ENCODE measurements at places on chromosomes 7 and 10.

- DNase-seq, result no peak
Measured at GRCh38 chr7:7970237-7970530, 1.6 kb downstream of the GLCCI1 start.

GRCh38 chr7:66355756-66356155 lies 150.6 kb downstream of the TPST1 start:
- no peak for DNase-seq

- DNase-seq, result no peak
Measured at GRCh38 chr10:99740260-99740659, 8.2 kb downstream of the CUTC start.

DNA sequence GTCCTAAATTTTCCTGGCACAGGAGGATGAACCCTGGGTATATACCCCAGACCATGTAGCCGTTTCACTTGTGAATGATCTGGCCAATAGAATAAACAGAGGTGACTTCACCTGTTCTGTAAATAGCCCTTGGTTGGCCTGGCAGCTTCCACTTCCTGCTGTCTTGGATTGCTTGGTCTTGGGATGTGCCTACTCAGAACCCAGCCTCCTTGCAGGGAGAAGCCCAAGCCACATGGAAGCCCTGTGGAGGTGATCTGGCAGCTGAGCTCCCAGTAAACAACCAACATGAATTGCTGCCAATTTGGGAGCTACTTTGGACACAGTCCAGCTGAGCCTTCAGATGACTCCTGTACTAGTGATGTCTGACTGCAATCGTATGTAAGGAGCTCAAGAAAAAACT lies 4.8 kb upstream of the RAPGEF5 start:
- DNase-seq, result no peak

DNA sequence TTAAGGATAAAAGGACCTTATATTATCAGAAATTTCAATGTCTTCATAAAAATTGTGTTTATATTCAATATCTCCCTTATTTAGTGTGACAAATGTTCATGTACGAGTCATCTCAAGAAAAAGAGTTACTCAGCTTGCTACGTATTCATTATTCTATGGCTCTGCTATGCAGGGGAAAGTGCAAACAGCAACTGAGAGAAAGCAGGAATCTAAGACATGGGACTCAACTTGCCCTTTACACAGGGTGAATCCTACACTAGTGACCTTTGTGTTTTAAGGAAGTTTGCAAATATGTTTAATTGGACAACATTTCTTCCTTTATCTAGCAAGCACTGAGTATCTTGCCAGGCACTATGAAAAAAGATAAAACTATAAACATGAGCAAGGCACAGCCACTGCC lies 104.7 kb downstream of the NPSR1 start:
- no peak for DNase-seq

DNA sequence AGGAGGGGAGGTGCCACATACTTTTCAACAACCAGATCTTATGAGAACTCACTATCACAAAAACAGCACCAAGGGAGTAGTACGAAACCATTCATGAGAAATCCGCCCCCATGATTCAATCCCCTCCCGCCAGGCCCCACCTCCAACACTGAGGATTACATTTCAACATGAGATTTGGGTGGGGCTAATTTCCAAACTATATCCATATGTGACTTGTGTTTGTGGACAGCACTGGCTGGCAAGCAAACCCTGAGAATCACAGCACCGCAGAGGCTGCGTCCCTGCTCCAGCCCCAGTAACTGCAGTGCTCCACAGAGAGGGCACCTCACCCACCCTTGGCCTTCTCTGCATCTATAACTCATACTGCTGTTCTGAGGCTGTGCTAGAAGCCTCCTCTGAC lies 211.2 kb upstream of the PODXL start:
- no peak for DNase-seq

DNA sequence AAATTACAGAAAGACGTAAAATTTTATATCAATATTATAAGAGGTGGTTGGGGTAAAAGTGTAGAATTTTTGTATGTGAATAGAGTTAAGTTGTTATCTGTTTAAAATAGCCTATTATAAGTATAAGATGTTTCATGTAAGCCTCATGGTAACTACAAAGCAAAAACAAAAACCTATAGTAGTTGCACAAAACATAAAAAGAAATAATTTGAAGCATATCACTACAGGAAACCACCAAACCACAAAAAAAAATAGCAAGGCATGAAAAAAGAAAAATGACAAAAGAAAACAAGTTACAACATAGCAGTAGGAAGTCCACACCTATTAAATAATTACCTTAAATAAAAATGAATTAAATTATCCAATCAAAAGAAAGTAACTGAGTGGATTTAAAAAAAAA lies 12.4 kb upstream of the GSTK1 start:
- no peak for DNase-seq

GRCh38 chr7:108328174-108328651 lies 128.0 kb downstream of the NRCAM start:
- no peak for DNase-seq

DNA sequence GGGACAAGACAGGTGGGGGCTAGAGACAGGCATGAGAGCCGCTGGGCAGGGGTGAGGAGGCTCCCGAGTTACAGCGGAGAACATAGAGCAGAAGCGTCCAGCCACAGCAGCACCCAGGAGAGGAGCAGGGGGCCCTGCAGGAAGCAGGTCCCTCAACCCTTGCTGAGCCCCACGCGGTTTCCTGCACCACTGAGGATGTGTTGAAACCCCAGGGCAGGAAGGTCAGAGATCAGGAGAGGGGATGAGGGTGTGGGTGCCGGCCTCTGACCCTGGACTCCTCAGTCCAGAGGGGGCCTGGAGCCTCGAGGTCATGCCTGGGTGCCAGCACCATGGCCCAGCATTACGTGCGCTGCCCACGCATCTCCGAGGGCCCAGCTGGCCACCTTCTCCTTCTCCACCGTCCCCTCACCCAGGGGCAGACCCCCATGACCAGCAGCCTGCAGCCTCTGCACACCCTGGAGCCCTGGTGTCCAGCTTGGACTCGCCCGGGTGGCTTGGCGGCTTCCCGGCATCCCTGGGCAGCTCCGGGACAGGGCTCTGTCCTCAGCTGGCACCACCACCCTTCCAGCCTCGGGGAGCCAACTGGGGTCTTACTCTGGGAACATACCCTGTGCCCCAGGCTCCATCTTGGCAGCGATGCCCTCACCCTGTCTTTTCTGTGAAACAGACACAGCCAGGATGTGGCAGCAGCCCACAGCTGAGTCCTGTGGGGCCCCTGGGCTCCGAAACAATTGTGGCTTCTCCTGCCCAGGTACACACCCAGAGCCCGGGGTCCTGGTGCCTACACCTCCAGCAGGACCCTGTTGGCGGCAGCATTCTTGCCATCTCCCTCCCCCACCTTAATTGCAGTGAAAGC lies 52.0 kb downstream of the STK32C start:
- DNase-seq, result no peak

DNA sequence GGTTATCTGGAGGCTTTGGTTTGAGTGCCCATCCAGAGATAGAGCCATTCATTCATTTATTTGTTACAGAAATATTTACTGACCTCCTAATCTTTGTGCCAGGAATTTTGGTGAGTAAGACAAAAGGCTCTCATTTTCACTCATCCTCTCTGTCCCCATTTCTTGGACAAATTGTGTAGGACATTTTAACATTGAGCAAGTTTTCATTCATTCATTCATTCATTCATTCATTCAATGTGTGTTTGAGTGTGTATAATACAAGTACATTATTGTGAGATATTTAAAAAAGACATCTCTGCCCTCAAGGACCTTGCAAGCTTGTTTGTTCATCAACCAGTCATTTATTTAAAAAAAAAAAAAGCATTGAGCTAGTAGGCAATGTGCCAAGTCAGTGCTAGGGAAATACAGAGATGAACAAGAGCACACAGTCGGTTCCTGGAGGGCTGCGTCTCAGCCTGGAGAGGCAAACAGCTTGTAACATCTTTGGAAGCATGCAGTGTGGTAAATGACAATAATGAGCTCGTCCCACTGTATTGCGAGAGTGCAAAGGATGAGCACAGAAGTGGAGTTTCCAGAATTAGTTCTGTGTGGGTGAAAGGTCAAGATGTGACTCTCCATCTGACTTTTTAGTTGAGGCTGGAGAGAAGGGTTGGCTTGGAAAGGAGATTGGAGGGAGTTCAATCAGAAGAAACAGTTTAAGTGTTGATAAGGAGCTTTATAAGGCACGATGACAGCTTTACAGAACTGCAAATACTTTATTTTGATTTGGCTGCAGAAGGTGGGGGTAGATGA lies 50.5 kb upstream of the HBP1 start:
- DNase-seq, result no peak

- DNase-seq, result no peak
Measured at GRCh38 chr7:37035631-37036030, 311.3 kb upstream of the AOAH start.

DNA sequence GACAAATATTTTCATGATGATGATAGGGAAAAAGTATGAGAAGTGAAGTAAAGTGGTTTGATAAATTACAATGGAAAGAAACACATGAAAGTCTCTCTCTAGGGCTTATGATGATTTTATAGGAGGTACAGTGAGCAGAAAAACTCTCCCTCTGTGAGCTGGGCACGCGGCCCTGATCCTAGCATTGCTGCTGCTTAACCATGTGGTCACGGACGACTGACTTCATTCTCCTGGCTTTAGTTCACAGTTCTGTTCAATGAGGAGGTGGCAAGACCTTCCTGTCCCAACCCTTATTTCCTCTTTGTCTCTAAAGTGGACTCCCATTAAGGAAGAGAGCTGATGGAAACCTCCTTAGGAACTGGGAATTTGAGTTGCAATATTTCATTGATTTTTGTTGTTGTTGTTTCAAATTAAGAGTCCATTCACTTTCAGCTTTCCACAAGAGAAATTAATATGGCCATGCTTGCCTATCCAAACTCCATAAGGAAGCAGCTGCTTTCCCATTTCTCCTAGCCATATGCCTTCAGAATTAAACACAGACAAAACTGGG lies 8.2 kb upstream of the PON3 start:
- DNase-seq, result no peak

GRCh38 chr7:107982918-107983389 lies 20.0 kb downstream of the LAMB1 start:
- no peak for DNase-seq

DNA sequence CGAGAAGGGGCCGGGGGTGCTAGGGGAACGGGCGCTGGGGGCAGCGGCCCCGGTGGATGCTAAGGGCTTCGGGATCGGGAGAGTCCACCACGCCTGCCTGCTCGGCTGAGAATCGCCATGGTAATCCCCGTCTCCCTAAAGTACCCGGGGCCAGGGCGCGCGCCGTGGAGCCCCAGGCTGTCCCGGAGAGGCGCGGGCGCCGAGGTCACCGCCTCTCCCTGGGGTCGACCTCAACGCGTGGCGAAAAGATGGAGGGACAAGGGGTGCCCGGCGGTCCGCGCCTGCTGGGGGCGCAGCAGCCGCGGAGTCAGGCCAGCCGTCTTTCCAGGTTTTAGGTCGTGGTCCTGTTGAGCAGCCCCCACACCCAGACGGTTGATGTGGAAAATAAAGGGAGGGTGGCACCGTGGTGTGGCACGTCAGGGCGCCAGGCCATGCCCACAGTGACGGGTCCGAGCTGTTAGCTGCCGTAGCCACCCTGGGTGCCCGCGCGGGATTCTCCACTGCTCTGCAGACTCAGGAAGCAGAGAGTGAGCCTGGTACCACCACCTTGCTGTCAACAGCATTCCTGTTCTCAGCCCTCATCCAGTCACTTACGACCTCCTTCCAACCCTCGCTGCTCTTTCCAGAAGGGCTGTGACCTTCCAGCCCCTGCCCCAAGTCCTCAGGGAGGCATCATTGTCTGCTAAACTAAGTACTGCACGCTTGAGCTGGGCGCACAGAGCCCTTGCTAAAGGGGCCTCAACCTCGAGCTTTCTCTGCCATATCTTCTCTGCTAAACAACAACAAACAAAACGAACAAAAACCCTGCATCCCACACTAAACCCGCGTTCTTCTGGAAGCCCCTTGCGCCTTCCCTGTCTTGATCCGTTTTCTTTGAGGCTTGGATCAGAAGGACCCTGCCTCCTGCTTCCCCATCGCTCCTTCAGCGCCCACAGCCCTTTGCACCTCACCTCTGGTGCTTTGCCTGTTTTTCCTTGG lies 666 bp downstream of the SMKR1 start:
- no peak for DNase-seq

- DNase-seq, result no peak
Measured at GRCh38 chr7:142327628-142328405, 70.0 kb upstream of the PRSS58 start.

- peak; percentile 49 for DNase-seq
Measured at GRCh38 chr10:11170993-11171851, 153.6 kb downstream of the CELF2 start.

GRCh38 chr7:44618753-44619152 lies 12.3 kb downstream of the OGDH start:
- DNase-seq, result no peak

DNA sequence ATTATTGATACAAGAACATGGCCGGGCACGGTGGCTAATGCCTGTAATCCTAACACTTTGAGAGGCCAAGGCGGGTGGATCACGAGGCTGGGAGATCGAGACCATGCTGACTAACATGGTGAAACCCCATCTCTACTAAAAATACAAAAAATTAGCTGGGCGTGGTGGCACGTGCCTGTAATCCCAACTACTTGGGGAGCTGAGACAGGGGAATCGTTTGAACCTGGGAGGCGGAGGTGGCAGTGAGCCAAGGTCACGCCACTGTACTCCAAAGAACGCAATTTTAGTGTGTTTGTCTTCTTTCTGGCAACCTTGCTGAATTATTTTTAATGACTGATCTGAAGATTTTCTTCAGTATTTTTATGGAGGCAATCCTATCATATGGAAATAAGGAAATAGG lies 46.2 kb downstream of the IDE start:
- no peak for DNase-seq

DNA sequence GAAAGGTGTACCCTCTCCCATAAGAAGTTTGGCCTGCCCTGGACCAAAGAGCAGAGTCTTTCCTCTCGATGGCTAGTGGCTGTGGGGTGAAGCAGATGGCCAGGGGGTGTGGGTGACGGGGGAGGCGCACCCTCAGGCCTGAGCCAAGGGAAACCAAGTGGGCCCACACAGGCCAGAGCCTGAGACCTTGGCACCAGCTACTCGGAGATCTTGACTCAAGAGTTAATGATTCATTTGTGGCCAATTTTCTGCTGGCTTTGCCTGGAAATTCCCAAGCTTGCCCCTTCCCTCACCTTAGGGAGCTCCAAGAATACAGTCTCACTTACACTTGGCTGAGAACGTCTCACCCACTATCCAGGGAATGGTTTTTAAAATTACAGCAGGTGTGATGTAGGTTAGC lies 42.7 kb downstream of the ZMIZ1 start:
- no peak for DNase-seq

- DNase-seq, result no peak
Measured at GRCh38 chr7:105016709-105017656, 3.0 kb downstream of the KMT2E start.

- DNase-seq, result no peak
Measured at GRCh38 chr10:44881649-44882048, 29.5 kb upstream of the TMEM72 start.

- DNase-seq, result no peak
Measured at GRCh38 chr7:142329062-142329790, 71.4 kb upstream of the PRSS58 start.

Measured in SIG-M5 (cell line).